ENCODE measurements at places on chromosomes 11 and 22.
A peak's percentile ranks its signal among the peaks of the same experiment; 100 is the strongest.

DNA sequence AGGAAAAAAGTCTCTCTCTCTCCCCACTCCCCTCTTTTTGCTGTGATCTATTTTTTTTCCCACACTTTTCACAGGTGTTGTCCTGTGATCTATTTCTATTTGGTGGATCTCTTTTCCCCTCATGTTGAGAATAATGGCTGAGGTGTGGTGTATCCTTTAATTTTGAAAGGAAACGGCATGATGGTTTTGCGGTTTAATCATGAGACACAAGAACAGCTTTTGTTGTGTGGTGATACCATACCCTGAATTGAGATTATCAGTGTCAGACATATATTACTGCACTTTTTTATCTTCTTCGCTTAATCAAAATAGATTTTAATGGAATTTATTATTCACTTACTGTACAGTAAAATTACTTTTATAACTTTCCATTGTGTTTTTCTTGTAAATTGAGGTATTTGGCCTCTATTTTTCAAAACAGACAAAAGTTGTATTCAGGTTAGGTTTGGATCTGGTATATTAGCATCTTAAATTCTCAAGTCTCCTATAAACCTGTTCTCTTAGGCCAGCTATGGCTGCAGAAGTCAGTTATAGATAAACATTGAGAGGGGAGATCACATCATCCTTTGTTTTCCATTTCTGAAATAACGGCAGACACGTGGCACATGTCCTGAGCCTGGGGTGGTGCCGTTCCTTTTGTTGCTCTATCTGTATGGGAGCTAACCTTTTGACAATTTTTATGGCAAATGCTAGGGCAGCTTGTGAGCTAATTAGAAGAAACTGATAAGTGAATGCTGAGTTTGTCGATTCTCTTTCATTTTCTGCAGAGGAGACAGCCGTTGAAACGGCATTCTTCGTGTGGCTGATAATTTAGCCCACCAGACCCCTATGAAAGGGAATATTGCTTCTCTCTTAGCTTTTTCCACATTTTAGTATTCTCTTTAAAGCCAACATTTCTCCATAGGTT, 25.8 kb downstream of the NF2 start:
- DNase-seq = peak; percentile 81

DNA sequence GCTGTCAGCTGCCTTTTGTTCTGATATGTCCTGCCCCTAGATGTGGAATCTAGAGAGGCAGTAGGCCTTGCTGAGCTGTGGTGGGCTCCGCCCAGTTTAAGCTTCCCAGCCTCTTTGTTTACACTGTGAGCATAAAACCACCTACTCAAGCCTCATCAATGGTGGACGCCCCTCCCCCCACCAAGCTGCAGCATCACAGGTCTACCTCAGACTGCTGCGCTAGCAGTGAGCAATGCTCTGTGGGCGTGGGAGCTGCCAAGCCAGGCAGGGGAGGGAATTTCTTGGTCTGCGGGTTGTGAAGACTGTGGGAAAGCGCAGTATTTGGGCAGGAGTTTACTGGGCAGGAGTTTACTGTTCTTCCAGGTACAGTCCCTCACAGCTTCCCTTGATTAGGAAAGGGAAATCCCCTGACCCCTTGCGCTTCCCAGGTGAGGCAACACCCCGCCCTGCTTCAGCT, 98.5 kb downstream of the SMCO4 start:
- DNase-seq = no peak

GRCh38 chr11:69238573-69239351, 55.2 kb upstream of the MYEOV start:
- no peak for DNase-seq

- no peak for DNase-seq
These were observed 497 bp upstream of the SSRP1 start for GRCh38 chr11:57336111-57336666.

GRCh38 chr22:23315341-23315917, 135.1 kb downstream of the BCR start:
- peak; percentile 93 for DNase-seq
